ENCODE measurements at places on chromosomes 4 and X. TPM values are rescaled to one million over a fixed set of nuclear protein-coding genes. Genes with fewer than 3 reads are reported as not detected.

SSX3 gene
- total RNA-seq = not detected

SPIN2A gene
- total RNA-seq = 0.72 TPM

IL3RA gene
- 7.5 TPM for total RNA-seq

MAGED4 gene
- 0.86 TPM for total RNA-seq

CRMP1 gene
- not detected for total RNA-seq

CLNK gene
- total RNA-seq = 0.05 TPM

DGKK gene
- total RNA-seq = not detected

PPARGC1A gene
- not detected for total RNA-seq

ATP10D gene
- 3.0 TPM for total RNA-seq

TKTL2 gene
- total RNA-seq = not detected

FHIP1A gene
- total RNA-seq = 0.53 TPM

WAS gene
- total RNA-seq = 83.9 TPM

GPR119 gene
- not detected for total RNA-seq

HDAC6 gene
- 109 TPM for total RNA-seq

FAM200B gene
- total RNA-seq = 23.1 TPM

KCND1 gene
- 7.6 TPM for total RNA-seq

TNIP3 gene
- total RNA-seq = 6.1 TPM

USP51 gene
- 2.2 TPM for total RNA-seq
